ENCODE measurements at places on chromosomes 1 and 21.

DNA sequence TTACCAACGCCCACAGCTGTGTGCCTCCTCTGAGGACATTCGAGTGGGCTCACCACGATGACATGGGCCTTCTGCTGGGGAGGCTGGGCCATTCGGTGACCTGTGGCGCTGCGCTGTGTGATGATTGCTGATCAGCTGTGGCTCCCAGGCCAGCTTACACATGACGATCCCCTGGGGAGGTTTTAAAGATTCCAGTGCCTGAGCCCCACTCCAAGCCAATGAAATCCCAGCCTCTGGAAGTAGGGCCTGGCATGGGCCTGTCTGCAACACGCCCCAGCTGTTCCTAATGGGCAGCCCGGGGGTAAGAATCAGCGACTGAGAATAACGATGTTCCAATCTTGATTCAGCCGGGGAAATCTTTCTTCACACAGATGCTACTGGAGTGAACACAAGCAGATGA is 153.7 kb downstream of the KCNJ6 start:
- DNase-seq = no peak

- DNase-seq = no peak
These were observed 182.3 kb downstream of the CAMTA1 start for GRCh38 chr1:6967431-6968111.

GRCh38 chr1:228141226-228142044 is 1.4 kb downstream of the GUK1 start:
- no peak for DNase-seq

GRCh38 chr1:78831731-78832360 is 174.7 kb downstream of the ADGRL4 start:
- DNase-seq = no peak

- no peak for DNase-seq
These were observed 37.2 kb downstream of the SDC3 start for GRCh38 chr1:30871276-30871871.
